HT1080 (cell line): ENCODE measurements at places on chromosomes 7 and 10. TPM values are rescaled to one million over a fixed set of nuclear protein-coding genes. Genes with fewer than 3 reads are reported as not detected.

DNA sequence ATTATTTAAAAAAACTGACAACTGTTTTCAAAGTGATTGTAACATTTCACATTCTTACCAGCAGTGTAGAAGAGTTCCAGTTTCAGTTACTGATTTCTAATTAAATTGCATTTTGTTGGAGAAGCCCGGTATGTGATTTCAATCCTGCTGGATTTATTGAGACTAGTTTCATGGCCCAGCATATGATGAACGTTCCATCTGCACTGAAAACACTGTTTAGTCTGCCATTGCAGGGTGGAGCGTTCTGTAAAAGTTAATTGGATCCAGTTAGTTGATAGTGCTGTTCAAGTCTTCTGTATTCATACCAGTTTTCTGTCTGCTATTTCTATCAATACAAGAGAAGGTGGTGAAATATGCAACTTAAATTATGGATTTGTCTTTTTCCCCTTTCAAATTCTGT, 37.3 kb upstream of the CCNY start:
- no peak for DNase-seq

- DNase-seq, result no peak
These were observed 112.4 kb upstream of the JAZF1 start for GRCh38 chr7:28292834-28293526.

Gene GRID1
- 2.6 and 5.4 TPM in 2 replicates for total RNA-seq

Gene DPP6
- total RNA-seq, result not detected in 2 replicates

- no peak for DNase-seq
These were observed 180.9 kb downstream of the JCAD start for GRCh38 chr10:29878492-29878891.

- DNase-seq, result no peak
These were observed 94.2 kb upstream of the DDC start for GRCh38 chr7:50659329-50659965.

Gene DGKI
- total RNA-seq, result 21.6 and 22.3 TPM in 2 replicates

Gene PRXL2A
- total RNA-seq, result 0.07 and 0.39 TPM in 2 replicates

GRCh38 chr7:22683379-22683778, 43.6 kb upstream of the IL6 start:
- DNase-seq, result no peak

GRCh38 chr10:36324831-36325230, 682.7 kb upstream of the FZD8 start:
- DNase-seq, result peak; percentile 54

GRCh38 chr7:117889611-117890010, 16.4 kb upstream of the CTTNBP2 start:
- no peak for DNase-seq

DNA sequence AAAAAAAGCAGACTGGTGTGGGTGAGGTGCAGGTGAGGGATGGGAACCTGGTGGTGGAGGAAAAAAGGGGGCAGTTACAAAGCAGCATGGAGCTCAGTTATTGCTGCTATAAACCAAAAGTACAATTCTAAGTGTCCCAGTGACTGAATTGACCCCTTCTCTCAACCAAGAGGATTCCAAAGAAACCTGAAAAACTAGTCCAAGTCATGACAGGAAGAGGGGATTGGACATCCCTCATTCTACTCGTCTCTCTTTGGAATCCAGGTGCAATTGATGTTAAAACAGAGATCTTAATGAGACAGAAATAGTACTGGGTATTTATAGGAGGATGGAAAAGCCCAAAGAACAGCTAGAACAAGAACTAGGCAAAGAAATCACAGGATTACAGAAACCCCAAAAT, 322.3 kb upstream of the IGFBP3 start:
- DNase-seq, result no peak

DNA sequence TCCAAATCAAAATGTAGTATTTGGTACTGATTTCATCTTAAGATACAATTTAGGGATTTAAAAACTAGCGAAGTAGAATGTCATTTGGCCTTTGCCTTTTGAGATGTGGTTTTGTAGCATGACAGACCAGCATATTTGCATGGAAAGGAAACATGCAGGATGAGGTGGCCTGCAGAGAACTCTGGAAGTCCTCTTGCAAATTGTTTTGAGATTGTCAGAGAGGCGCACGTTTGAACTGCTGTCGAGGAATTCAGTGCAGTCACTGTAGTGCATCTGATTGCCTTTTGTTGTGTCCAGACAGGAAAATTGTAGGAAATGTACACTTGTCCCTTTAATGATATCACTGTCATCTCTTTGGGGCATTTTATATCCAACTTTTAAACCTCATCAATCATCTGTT, 136.7 kb downstream of the CELF2 start:
- no peak for DNase-seq

- no peak for DNase-seq
These were observed 70.3 kb downstream of the KIF20B start for GRCh38 chr10:89771684-89772083.

Gene CDK14
- total RNA-seq, result 6.9 and 8.1 TPM in 2 replicates

Gene PNLIPRP1
- total RNA-seq, result not detected in 2 replicates

GRCh38 chr7:107501593-107501992, 31.7 kb downstream of the GPR22 start:
- DNase-seq, result no peak

DNA sequence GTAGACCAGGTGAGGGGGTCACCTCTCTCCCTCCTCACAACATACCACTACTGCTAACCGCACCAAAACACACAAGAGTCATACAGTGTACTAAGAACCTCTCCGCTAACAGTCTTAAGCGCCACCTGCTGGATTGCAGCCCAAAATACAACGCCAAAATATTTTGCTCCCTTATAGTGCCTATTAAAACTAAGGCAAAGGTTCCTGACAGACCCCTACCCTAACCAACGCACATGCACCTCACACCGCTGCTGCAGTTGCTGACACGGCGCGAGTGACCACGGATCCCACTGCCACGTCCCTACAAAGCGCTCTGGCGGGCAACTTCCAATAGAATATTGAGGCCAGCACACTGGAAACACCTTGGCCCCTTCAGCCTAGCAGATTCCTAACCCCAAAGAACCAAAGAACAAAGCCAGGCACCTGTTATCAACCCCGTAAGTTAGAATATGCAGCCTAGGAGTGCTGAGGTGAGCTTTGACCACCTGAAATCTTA, 563.6 kb upstream of the SEMA3D start:
- peak; percentile 35 for DNase-seq

DNA sequence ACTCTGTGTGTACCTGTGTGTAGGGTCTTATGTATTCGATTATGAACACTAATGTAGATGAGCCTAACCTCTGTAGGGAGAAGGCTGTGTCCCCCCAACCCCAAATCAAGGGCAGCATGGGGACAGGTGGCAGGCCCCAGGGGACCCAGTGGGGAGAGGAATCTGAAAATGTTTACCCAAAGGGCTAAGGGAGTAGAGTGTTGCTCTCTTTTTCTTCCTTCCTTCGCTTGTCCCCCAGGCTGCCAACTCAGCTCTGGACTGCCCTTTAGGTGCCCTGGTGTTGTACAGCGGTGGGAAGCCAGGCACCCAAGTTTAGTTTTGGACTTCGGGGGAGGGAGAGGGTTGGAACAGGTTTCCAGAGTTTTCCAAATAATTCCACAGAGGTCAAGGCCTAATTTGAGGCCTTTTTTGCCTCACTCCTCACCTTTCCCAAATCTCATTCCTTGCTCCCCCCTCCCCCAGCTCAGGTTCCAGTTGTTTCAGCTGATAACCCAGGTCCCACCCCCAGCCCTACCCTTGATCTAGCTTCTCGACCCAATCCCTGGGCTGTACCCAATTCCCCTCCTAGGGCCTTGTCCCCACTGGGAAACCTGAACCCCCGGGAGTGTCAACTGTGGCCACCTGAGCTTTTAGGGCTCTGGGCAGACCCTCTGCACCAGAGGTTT, 9.1 kb upstream of the PAX2 start:
- no peak for DNase-seq

DNA sequence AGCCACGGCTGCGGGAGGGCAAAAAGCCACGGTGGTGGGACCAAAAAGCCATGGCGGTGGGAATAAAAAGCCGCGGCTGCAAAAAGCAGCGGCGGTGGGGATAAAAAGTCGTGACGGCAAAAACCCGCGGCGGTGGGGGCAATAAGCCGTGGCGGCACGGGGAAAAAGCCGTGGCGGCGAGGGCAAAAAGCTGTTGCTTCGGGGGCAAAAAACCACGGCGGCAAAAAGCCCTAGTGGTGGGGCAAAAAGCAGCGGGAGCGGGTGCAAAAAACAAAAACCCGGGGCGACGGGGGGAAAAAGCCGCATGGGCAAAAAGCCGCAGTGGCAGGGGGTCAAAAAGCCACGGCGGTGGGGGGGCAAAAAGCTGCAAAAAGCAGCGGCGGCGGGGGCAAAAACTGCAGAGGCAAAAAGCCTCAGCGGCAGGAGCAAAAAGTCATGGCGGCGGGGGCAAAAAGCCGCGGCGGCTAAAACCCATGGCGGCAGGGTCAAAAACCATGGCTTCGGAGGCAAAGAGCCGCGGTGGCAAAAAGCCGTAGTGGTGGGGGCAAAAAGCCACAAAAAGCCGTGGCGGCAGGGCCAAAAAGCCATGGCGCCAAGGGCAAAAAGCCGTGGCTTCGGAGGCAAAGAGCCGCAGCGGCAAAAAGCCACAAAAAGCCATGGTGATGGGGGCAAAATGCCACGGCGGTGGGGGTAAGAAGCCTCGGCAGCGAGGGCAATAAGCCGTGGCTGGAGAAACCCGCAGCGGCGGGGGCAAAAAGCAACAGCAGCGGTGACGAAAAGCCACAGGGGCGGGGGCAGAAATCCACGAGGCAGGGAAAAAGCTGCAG, 525.8 kb downstream of the ZNF33B start:
- DNase-seq, result no peak

DNA sequence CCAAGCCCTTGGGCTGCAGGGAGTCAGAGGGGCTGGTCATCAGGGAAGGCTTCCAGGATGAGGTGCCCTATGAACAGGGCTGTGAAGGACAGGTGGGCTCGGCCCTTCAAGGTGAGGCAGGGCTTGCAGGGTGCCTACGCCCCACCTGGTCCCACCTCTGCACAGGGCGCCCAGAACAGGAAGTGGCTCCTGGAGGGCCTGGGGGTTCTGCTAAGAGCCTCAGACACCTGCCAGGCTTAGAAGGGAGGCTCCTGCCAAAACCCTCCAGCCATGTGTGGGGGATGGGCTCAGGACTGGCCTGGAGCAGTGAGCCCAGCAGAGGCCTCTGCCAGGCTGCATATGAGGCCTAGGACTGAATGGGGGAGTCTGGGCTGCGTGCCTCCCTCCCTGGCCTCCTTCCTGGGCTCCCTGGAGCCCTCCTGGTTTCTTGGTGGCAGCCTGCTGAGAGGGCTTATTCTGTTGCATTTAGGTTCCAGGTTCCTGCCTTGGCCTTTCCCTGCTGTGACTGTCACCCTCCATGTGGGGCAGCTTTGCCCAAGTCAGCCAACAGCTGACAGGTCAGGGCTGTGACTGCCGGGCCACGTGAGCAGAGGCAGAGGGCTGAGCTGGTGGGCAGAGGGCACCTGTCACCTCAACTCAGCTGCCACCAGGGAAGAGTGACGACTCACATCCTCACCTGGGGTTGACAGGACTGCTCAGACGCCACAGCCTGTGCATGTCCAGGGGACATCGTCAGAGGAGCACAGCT, 45.2 kb upstream of the MSMB start:
- no peak for DNase-seq

- no peak for DNase-seq
These were observed 14.7 kb downstream of the CNPY1 start for GRCh38 chr7:155531681-155532080.

DNA sequence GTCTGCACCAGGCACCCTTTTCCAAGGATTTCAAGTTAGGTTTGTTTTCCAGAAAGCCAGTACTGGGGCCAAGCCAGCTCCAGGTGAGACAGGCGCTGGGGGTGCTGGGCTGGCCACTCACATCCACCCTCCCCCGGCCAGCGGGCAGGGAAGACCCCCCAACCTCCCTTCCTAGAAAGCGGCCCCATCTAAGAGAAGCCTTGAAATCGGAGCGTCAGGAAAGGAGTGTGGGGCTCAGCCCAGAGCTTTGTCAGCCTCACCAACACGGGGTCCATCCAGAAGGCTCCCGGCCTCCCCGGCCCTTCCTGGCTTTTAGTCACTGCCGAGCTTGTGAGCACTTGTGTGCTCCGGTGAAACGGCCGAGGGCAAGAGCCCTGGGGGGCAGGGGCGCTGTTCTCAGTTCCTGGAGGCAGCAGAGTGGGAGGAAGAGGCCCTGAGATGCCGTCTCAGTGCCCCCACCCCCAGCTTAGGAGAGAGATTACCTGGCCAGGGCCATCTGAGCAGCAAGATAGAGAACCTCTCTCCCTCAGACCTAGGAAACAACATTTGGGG, 39.6 kb downstream of the PDGFA start:
- DNase-seq, result no peak

DNA sequence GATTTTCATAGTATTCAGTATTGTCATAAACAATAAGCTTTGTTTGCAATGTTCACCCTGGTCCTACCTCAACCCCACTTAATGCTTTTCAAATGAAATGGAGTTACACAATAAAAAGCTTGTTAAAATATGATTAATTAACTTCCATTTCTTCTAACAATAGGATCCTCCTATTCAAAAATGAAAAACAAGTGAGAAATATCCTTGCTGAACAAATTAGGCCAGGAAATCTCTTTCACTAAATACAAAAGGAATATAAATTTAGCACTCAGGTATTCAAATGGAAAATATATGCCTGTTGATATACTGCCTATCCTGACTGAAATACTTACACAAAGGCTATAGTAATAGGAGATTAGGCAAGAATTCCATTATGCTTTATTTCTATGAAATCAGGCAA, 323.4 kb upstream of the GRM3 start:
- no peak for DNase-seq

DNA sequence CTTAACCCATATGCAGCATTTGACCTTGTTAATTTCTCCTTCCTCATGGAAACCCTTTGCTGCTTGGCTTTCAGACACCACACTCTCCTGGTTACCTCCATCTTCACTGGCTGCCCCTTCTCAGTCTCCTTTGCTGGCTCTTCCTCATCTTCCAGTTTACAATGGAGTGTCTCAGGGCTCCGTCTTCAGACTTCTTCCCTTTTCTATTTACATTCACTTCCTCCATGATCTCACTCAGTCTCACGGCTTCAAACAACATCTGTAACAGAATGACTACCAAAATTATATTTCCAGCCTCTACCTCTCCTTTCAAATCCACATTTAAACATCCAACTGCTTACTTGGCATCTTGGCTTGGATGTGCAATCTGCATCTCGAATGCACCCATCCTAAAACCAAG, 140.4 kb downstream of the DKK1 start:
- no peak for DNase-seq

Gene C10orf105
- total RNA-seq, result not detected in 2 replicates

Gene AKR1C4
- total RNA-seq, result not detected in 2 replicates

- DNase-seq, result no peak
These were observed 875.8 kb upstream of the KCND2 start for GRCh38 chr7:119397156-119397555.

DNA sequence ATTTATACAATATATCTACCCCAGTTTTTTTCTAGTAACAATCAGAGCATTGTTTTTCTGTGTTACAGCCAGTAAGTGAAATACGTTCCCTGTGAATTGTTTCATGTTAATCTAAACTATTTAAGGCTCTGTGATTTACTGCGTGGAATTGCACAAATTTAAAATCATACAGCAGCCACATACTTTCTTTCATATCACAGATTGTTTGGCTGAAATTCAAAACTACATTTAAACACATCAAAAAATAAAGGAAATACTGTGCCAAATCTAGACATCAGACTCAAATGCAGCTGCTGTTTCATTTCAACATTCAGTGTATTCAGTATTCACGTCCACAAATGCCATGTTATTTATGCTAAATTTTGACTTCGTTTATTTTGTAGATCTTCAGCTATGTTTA, 242.6 kb upstream of the HGF start:
- no peak for DNase-seq
